NCI-H2081 (cell line): ENCODE measurements at places on chromosomes 13 and 19.

DNA sequence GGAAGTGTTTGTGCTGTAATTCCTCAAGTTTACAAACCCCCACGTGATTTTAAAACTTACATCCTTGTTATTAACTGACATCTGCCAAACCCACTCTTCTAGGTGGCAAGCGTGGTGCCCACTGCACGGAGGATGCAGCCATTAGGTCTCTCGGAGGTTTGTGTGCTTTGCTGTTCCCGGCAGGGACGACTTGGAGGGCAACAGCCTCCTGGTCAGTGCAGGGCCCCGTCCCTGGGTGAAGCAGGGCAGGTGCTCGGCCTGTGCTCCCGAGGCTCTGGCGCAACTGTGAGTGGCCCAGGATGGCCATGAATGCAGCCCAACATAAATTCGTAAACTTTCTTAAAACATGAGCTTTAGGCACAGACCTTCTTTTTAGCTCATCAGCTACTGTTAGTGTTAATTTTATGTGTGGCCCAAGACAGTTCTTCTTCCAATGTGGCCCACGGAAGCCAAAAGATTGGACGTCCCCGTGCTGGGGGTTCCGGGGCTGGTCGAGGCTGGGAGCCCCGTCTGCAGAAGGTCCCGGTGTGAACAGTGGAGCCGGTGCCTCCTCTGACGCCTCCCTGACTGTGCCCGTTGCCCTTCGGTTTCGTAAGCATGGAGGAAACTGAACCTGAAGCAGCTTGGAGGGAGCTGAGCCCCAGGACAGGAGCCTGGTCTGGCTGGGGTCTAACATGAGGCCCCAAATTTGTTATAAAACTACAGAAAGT lies 11.9 kb downstream of the GAS6 start:
- DNase-seq = no peak

- no peak for DNase-seq
Measured at GRCh38 chr13:76696370-76696769, 189.8 kb downstream of the KCTD12 start.

DNA sequence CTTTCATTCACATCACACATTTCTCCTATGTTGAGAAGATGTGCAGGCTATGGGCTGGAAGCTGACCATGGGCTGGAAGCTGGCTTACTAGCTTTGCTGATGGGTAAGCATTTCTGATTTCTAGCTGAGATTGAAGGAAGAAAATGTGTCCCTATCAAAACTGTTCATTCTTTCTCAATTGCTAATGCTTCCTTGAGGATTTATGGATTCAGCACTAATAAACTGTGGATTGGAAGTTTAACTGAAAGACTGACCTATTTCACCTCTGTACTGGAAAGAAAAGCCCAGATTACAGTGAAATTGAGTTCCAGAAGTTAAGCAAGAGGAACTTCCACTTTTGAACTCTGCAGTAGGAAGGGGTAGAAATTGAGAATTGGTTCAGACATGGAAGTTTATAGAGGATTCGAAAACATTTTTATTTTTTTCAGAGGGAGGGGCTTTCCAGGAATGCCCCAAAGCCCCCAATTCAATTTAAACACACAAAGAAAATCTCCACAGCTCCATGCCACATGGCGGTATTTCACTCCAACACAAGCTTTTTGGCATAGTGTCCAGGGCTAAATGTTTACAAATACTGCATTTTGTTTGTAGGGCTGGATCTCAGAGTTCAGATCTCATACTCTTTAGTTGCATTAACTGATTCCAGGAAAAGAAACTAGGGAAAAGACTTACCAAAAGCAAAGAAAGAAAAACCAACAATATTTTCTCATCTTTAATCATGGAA lies 61.2 kb upstream of the ARGLU1 start:
- no peak for DNase-seq

GRCh38 chr19:48511321-48511731 lies 309 bp downstream of the LMTK3 start:
- DNase-seq = no peak

DNA sequence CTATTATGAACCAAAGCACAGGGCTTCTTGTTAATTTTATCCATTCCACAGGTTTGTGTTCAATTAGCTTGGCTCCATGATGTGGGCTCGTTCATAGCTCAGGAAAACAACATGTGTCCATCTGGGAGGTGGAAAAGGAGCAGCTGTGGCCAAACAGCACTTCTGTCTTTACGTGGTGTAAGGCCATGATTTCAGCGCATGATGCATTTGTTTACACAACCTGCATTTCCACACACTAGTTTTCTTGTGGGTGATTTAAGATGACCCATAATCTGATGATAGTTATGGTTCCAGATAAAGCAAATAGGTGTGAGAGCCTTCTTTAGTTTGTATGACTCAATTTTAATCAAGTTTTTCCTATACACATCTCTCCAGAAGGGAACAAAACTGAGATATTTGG lies 101.7 kb downstream of the TNFRSF19 start:
- no peak for DNase-seq

GRCh38 chr13:33610438-33611120 lies 207.4 kb upstream of the RFC3 start:
- DNase-seq = peak; percentile 89
